ENCODE measurements at places on chromosomes 2 and 18.

DNA sequence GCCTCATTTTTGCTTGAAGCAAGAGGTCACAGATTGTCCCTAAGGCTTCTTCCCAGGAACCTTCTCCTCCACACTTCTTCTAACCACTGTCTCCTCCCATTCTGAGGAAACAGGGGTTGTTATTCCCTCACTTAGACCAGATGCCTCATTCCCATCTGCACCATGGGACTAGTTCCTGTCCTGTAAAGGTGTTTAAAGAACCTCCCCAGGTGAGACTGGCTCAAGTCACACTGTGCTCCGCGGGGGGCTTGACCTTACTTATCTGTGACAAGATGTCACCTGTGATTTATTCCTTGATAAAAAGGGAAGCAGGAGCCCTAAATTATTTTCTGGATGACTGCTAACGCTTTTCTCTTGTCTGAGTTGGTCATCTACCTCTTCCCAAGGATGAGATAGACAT lies 8.2 kb upstream of the CDH2 start:
- no peak for DNase-seq

DNA sequence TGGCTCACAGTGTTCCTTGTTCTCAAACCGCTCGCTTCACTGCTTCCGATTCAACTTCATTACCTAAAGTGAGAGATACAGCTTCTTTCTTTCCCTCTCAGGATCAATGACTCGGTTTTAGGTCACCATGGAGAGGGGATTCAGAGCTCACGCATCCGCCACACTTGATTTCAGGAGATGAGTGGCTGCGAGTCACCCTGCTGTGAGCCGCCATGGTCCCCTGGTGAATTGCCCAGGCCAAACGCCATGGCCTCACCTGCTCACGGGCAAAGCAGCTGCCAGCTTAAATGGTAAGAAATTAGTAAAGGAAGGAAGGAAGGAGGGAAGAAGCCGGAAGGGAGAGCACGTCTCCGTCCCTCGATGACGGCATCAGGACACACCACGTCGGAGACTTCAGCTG lies 60.5 kb downstream of the ADNP2 start:
- no peak for DNase-seq

GRCh38 chr2:130957915-130958314 lies 121.2 kb downstream of the ARHGEF4 start:
- DNase-seq, result no peak

DNA sequence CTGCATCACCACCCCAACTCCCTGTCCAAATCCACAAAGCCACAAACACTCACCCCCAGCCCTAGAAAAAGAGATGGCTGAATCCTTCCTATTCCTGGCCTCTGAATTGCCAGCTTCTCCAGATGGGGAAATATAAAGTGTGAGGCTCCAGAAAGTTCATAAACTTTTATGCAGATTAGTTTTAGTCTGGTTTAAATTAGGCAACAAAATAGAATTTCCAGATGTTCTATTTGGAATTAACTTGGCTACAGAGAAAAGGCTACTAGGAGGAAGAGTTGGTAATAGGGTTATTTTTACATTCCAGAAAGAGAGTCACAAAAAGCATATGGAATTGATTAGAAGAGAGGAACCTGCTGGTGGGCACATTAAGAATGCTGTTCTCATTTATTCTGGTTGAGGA lies 56.0 kb downstream of the EN1 start:
- no peak for DNase-seq

- DNase-seq, result no peak
Observed at GRCh38 chr2:15634846-15635490, 43.3 kb downstream of the DDX1 start.

GRCh38 chr2:45896311-45896710 lies 244.8 kb downstream of the PRKCE start:
- DNase-seq, result no peak

DNA sequence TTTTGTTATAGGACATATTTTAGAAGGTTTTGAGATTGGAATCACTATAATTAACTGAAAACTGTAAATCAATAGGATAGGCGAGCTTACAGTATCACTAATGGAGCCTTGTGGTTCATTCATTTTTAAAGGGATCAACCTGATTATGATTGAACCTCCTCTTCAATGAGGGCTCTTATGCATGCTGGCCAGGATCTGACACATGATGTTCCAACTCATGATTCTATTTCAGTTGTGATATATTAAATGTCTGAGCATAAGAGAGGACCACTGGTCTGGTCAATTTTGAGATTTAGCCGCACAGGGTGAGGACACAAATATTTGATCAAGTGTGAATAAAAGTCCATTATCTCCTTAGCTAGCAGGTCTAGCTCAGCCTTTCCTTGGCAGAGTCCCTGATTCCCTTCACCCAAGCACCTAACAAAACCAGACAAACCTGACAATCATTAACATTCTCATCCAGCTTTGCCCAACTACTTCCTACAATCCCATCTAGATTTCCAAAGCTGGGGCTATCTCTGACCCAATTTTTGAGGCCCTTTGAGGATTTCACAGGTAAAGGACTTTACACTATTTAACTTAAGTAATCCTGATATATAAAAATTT lies 6.9 kb upstream of the MAP4K4 start:
- no peak for DNase-seq

DNA sequence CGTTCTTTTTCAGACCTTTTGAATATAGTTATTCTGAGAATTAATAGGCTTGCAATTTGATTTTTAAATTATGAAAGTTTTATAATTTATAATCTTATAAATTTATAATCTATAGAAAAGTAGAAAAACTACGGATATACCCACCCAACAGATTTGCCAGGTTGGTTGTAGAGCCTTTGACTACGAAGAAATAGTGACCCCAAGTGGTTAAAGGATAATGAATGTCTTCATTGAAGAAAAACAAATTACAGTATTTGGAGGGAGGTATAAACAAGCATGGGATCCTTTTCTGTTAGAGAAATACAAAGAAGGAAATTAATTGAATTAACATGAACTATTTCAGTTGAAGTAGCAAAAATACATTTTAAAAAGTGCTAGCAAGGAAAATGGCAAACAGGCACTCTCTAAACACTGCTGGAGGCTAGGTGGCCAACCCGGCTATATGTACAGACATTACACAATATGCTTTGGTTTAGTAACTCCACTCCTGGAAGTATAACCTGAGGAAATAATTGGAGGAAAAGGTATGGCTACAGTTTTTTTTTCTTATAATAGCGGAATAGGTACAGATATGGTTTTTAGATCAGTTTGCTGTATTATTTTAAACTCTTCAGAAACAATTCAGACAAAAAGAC lies 110.9 kb downstream of the MIB1 start:
- no peak for DNase-seq

GRCh38 chr2:39990335-39990900 lies 211.4 kb upstream of the THUMPD2 start:
- DNase-seq, result no peak

- no peak for DNase-seq
Observed at GRCh38 chr2:170814533-170815230, 2.0 kb upstream of the GAD1 start.

GRCh38 chr2:1140389-1141003 lies 189.8 kb downstream of the SNTG2 start:
- no peak for DNase-seq

GRCh38 chr18:2662990-2663389 lies 7.5 kb downstream of the SMCHD1 start:
- DNase-seq, result no peak

DNA sequence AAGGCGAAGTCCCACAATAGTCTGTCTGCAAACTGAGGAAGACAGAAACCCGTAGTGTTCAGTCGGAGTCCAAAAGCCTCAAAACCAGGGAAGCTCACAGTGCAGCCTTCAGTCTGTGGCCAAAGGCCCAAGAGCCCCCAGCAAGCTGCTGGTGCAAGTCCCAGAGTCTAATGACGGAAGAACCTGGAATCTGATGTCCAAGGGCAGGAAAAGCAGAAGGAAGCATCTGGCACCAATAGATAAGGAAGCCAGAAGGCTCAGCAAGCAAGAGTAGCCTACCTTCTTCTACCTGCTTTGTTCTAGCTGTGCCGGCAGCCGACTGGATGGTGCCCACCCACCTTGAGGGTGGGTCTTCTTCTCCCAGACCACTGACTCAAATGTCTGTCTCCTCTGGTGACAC lies 21.8 kb downstream of the CFAP210 start:
- no peak for DNase-seq

- DNase-seq, result no peak
Observed at GRCh38 chr2:232890536-232890895, 20.5 kb downstream of the SNORC start.

GRCh38 chr2:40165509-40165844 lies 286.4 kb downstream of the SLC8A1 start:
- DNase-seq, result no peak

GRCh38 chr18:60861575-60861974 lies 471.7 kb upstream of the CDH20 start:
- DNase-seq, result no peak

DNA sequence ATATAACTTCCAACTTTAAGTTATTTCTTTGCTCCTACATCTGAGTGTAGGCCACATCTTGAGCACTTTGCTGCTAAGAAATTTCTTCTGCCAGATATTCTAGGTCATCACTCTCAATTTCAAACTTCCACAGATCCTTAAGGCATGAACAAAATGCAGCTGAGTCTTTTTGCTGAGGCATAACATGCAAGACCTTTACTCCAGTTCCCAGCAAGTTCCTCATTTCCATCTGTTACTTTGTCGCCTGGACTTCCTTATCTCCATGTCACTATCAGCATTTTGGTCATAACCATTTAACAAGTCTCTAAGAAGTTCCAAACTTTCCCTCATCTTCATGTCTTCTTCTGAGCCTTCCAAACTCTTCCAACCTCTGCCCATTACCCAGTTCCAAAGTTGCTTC lies 1077.3 kb upstream of the TMEFF2 start:
- DNase-seq, result no peak

DNA sequence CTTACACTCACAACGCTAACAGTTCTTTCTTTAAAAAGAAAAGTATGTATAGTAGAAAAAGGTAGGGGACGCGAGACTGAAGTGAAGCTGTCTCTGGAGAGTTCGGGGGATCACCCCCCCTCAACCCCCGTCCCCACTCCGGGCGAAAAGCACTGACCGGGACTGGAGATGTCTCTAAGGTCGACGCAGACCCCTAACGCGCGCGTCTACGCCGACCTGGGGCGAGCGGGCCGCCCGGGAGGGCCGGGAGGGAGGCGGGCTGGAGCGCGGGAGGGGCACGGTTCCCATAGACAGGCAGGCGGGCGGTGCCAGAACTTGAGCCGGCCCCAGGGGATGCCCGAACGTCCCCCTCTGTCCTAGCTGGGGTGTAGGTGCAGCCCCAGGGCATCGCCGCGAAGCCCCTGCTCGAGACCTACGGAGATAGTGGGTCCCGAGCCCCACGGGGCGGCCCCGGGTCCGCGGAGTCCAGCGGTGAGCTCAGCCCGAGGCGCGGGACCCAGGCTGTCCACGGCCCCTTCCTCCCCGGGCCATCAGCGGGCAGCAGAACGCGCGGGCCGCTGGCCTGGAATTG lies 82.2 kb downstream of the CHRNA1 start:
- no peak for DNase-seq

- DNase-seq, result no peak
Observed at GRCh38 chr2:138699421-138699820, 80.8 kb downstream of the NXPH2 start.

GRCh38 chr2:215442401-215442787 lies 6.5 kb upstream of the FN1 start:
- no peak for DNase-seq

- DNase-seq, result no peak
Observed at GRCh38 chr18:50786864-50787263, 33.0 kb downstream of the MRO start.

DNA sequence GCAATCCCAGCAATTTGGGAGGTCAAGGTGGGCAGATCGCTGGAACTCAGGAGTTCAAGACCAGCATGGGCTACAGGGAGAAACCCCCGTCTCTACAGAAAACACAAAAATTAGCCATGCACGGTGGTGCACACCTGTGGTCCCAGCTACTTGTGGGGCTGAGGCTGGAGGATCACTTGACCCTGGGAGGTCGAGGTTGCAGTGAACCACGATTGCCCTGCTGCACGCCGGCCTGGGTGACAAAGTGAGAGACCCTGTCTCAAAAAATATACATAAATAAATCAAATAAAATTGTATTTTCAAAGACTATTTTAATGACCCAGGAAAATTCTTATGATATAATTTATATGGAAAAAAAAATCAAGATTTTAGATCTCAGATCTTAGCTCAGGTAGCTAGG lies 191.5 kb downstream of the ZFP36L2 start:
- DNase-seq, result no peak

DNA sequence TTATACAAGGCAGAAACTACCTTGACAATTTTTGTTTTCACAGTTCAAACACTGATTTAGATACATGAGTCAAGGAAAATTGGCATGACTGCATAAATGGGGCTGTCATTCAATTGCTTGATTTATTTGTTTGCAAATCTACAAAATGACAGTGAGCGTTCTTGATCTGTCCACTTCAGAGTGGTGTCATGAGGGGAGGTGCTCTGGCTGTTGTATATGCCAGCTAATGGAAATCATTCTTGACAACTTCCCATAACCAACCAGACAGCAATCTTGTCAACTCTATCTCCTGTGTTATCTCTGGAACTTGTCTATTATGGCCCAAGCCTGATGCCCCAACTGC lies 120.6 kb upstream of the UGP2 start:
- no peak for DNase-seq

DNA sequence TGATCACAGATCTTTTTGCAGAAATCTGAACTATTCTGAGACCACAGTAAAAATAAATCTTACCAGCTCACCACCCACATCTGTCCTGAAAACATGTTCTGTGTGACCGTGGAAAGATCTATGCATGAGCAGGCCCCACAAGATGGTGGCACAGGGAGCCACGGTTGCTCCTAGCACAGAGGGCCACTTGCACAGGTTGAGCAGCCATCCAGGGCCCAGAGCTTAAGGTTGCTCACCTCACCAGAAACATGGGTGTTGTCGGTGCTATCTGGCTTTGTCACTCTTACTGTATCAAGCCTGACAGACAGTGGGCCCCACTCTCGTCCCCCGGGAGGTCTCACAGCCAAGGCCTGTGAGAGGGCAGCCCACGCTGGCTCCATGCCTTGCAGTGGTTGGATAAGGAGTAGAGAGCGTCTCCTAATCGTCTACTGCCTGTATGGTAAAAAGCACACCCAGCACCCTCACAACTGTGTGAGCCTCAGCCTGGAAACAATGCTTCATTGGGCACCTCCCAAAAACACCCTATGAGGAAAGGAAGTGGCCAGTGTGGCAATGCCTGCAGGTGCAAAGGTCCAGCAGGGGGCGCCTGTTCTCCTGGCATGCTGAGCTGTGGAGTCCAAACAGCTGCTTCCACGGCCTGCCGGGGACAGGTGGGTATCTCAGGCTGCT lies 19.6 kb downstream of the TUBB6 start:
- DNase-seq, result peak; percentile 61

- DNase-seq, result no peak
Observed at GRCh38 chr18:24003903-24004640, 10.5 kb upstream of the TTC39C start.

GRCh38 chr18:74281980-74282754 lies 9.6 kb downstream of the CYB5A start:
- no peak for DNase-seq

DNA sequence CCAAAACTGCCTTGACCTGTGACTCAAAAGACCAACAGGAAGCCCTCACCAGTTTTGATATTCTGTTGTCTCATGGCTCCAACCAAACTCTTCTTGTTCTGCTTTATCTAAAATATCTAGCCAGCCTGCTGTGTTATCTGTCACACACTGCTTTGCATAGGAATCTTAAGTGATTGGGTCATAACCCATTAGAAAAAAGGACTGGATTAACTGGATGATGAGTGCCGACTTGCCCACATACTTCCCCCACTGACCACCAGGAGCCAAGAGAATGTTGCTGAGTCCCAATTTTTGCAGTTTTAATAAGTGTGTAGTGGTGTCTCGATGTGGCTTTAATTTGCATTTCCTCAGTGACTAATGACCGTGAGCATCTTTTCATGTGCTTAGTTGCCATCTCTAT lies 6.5 kb downstream of the MOGAT1 start:
- DNase-seq, result no peak

- DNase-seq, result no peak
Observed at GRCh38 chr2:177723235-177723634, 330.7 kb downstream of the AGPS start.
